Body of pancreas (tissue), 4 donors: ENCODE measurements at places on chromosomes 7 and 10.

DNA sequence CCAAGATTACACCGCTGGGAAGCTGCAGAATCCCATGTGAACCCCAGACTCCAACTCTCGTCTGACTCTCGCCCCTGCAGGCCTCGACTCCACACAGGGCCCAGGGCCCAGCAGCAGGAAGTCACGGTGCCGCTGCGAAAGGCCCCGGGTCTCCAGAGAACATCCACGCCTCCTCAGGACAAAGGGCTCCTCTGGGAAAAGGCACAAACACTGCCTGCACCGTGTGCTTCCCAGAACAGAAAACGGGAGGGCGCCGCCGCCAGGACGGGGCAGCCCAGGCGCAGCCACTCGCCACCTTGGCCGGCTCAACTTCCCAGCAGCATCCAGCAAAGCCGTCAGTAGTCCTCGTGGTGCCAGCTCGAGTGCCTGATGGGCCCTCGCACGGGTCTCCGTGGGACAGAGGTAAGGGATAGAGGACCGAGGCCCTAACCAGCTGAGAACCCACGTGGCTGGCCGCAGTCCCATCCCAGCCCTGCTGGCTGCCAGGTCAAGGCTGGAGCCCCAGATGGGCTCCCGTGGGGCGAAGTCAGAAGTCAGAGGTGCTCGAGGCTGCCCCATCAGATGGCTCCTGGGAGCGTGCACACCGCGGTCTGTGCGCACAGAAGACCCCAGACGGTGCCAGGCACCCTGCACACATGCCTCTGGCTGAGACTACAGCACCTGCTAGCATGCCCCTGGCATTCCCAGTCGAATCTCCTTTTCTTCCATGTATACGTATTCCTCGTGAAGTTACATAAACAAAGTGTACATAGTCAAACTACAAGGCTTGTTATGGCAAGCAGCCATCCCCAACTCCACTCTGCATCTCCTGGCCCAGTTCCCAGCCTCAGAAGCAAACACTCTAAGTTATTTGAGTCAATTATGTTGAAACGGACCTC lies 60.2 kb downstream of the MAD1L1 start:
- DNase-seq = peak; percentile 51

GRCh38 chr7:151461096-151461941 lies 21.4 kb upstream of the CRYGN start:
- no peak for DNase-seq

- DNase-seq = no peak
Measured at GRCh38 chr10:32959006-32959920, 1.2 kb upstream of the ITGB1 start.

DNA sequence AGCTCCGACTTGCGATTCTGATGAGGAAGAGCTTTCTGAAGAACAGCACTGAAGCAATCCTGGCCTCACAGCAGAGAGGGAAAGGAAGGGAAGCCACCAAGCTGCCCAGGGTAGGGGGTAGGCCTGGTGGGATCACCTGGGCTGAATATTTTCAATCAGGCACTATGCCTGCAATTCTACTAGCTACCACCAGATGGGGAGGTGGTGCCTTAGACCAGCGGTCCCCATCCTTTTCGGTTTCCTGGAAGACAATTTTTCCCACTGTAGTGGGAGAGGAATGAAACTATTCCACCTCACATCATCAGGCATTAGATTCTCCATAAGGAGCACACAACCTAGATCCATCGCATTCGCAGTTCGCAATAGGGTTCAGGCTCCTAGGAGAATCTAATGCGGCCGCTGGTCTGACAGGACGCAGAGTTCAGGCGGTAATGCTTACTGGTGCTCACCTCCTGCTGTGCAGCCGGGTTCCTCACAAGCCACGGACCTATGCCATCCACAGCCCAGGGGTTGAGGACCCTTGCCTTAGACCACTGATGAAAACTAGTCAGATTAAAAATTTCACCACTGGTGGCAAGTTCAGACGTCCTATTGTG lies 2.7 kb downstream of the LRRC20 start:
- peak; percentile 54 for DNase-seq

DNA sequence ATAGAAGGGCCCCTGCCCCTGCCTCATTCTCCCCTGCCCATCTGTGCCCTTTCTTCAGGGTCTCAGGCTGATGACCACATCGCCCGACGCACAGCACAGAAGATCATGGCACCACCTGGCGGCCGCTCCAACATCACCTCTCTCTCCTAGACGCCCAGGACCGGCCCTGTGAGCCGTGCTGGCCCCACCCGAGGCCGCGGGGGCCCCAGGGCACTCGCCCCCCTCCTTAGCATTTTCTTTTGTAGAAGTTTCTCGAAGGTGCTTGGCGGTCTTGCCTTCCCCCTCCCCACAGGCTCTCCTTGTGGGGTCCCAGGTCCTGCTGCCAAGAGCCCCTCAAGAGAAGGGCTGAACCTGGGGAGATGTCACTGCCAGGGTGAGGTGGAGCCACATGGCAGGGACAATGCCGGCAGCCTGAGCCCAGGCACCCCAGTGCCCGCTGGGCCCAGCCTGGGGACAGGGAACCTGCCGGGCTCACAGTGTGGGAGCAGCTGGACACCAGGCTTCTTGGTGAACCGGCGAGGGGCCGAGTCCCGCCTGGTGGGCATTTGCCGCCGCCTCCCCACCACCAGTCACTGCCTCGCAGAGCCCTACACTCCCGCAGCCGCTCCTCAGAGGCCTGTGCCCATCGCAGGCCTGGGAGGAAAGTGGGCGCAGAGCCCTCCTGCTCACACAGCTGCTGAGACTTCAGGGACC lies 18.2 kb downstream of the DPYSL4 start:
- DNase-seq = no peak

DNA sequence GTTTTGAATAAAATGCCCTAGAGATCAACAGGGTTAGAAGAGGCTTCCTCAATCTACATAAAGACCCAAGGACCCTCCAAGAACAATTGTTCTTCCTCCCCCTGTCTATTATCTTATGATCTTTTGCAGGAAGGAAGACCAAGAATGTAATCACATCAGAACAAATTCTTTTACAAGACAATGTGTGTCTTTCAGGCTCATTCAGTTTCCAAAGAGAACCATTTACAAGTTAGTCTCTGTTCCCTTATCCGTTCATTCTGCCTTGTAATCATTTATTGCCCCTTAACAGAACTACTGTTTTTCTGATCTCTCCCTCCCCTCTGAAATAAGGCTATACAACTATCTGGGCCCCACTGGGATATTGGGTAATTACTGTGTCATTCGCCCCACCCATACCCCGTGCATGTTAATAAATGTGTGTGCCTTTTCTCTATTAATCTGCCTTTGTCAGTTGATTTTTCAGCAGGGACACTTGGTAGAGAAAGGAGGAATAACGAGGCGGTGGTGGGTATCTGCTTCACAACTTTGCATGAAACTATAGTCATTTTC lies 5.7 kb upstream of the MKRN1 start:
- no peak for DNase-seq

GRCh38 chr10:63603709-63604445 lies 82.7 kb downstream of the REEP3 start:
- no peak for DNase-seq

DNA sequence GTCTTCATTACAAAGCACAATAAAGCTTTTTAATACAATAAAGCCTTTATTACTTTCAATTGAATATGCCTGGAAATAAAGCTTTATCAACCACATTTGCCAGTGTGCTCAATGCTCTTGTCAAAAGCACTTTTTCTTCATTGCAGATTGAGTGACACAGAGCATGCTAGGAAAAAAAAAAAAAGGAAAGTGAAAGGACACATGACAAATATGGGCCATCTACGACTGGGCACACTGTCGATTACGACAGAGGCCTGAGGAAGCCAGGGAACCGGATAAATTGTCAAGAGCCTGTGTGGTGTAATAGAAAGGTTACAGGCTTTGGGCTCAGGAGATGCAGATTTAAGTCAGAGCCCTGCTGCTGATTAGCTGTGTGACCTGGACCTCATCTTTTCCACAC lies 84.8 kb upstream of the LRGUK start:
- no peak for DNase-seq

GRCh38 chr7:68813551-68814080 lies 784.7 kb upstream of the AUTS2 start:
- peak; percentile 87 for DNase-seq

DNA sequence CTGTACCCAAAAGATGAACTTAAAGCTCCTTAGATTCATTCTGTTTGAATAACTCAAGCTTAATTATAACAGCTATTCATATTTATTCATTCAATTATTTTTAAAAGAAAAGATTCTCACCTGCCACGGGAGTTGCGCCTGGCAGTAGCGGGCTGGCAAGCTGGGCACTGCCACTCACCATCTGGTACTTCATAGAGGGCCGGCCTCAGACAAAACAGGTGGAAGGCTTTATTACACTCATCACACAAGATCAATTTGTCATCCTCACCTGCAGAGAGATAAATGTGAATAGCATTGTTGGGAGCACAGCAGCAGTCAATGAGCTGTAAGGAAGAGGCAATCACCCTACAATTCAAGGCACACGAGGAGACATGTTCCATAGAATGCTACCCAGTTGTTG lies 15.8 kb downstream of the FZD9 start:
- DNase-seq = no peak

GRCh38 chr10:20874261-20874660 lies 22.9 kb downstream of the NEBL start:
- DNase-seq = no peak

DNA sequence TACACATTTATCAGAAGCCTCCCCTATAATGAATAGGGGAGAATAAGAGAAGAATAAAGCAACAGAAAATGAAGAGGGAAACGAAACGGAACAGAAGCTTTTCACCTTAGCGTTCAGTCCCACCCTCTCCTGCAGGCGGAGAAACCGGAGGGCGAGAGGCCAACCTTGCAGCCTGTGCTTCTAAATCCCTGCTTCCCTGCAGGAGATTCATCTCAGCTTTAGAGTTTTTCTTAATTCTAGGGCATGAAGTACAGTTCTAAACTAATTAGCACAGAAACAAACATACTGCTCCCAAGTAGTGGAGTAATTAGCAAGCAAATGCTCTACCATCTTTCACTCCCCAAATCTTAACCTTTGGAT lies 107.2 kb downstream of the CUBN start:
- DNase-seq = no peak

- no peak for DNase-seq
Measured at GRCh38 chr7:19872094-19872493, 98.7 kb upstream of the TMEM196 start.

DNA sequence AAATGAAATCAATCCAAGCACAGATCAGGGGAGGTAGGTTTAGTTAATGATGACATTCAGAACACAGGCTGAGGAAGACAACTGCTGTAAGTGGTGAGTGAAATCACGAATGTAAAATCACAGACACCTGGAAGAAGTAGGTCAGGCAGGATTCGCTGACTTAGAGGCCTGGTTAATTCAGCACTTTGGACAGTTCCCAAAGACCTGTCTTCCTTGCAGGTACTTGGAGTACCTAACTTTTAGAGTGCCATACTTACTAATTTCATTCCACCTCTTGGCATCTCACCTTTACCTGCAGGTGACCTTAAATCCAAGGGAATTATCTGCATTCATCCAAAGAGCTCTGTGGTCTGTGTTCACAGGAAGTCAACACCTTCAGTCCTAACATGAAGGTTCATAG lies 822.3 kb downstream of the PHTF2 start:
- no peak for DNase-seq

DNA sequence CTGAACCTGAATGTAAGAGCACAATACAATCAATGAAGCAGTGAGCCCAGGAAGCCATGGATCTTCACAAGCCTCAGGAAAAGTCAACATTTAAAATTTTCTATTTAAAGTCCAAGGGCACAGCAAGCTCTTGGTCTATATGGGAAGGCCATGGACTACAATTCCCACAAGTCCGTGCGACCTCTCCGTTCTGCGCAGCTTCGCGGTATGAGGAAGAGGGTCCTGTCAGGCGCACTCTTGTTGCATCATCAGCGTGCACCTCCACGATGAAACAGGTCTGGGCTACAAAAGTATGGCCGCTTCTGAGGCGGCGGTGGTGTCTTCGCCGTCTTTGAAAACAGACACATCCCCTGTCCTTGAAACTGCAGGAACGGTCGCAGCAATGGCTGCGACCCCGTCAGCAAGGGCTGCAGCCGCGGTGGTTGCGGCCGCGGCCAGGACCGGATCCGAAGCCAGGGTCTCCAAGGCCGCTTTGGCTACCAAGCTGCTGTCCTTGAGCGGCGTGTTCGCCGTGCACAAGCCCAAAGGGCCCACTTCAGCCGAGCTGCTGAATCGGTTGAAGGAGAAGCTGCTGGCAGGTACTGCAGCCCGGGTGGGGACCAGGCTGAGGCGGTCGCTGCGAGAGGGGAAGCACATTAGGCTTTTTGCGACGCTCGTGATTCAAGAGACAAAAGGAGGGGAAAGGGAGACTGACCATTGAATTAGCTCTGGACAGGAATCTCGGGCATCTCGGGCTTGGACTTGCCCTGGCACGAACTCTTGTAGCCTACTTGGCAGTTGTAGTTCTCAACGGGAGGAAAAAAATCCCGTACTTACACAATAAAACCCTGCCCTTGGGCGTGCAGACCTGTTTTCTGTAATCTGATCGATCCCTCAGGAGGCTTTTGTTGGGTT lies at the start of gene TRUB1:
Gene TRUB1, plus strand, starts transcription at position 234 of the 894 bp plus-strand sequence. Its CDS starts 59 bp downstream, at position 293.
- DNase-seq = peak; percentile 97

GRCh38 chr7:143230602-143231457 lies 9.0 kb downstream of the TAS2R40 start:
- DNase-seq = no peak

DNA sequence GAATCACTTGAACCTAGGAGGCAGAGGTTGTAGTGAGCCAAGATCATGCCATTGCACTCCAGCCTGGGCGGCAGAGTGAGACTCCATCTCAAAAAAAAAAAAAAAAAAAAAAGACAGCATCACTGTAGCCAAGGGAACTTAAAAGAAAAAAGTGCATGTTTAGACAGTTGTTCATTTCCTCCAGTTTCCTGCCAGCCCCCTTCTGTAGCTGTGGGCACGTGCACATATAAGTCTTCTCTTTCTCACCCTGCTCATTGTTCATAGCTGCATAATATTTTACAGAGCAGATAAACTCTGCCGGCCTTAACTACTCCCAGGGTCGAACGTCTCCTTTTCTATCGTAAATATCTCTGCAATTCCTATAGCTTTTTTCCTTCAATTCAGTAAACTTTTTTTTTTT lies 132.6 kb downstream of the LHPP start:
- no peak for DNase-seq

DNA sequence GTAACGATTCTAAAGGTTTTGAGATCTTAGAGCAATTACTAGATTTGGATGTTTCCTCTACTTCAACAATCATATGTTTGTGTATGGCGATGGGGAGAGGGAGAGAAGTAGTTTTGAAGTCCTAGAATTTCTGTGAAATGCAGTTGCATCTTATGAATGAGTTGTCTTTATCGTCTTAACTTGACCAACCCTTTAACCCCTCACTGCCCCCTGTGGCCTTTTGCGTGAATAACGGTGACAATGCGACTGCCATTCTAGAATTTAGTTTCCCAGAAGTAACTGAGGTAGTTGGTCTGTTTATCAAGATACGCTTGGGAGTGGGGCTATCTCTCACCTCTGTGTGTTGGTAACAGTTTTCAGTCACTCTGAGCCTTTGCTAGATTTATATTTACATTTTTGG lies 204.6 kb downstream of the HDAC9 start:
- DNase-seq = no peak
